Endodermal cell (in vitro differentiated cells): ENCODE measurements at places on chromosomes 16 and 17. TPM values are rescaled to one million over a fixed set of nuclear protein-coding genes. Genes with fewer than 3 reads are reported as not detected.

CIITA gene
- total RNA-seq, result not detected in 3 replicates

STXBP4 gene
- 11.5 to 18.3 TPM (median 15.5 TPM) in 3 replicates for total RNA-seq

WFDC1 gene
- total RNA-seq, result 0.14 to 0.15 TPM in 2 of 3 replicates, not detected in the other

EVI2A gene
- total RNA-seq, result not detected in 2 replicates

GNG13 gene
- not detected in 2 replicates for total RNA-seq

CRYBA1 gene
- total RNA-seq, result not detected in 3 replicates

HS3ST6 gene
- total RNA-seq, result not detected in 2 replicates

ADGRG1 gene
- total RNA-seq, result 0.64 and 1.1 TPM in 2 replicates

DNA sequence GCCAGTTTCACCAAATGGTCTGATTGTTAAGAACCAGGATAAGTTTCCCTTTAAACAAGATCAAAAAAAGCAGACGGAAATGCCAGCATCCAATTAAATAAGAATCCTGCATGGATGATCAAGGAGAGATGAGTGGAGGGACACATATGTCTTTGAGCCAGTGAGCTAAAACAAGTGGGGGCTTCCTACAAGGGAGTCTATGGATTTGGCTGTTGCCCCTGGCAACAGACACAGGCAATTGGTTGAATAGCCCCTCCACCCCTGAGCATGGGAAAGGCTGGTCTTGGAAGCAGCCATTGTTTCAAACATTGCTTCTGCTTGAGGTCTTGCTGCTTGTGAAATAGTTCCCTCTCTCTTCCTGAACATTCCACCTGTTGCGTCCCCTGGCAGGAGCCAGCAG lies 374.7 kb upstream of the ERCC4 start:
- DNase-seq, result peak; percentile 39

DNA sequence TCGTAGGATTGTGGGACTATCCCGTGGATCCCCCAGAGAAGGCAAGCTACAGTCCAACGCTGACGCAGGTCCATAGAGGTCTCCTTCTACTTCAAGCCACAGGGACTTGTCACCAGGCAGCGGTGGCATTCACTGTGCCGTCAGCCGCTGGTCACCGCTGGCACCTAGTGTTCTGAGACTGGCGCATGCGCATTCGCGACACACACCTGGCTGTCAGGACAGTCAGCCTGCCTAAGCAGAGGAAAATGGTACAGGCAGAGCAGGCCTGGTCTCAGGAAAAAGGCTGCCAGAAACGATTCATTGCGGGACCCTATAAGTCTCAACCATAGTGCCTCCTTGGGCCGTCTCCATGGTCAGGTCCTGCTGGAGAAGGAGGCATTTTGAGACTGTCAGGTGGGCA lies 138.0 kb upstream of the WSB1 start:
- no peak for DNase-seq

- no peak for DNase-seq
Measured at GRCh38 chr16:82655720-82656490, 29.1 kb downstream of the CDH13 start.

GRCh38 chr16:66273644-66274334 lies 92.7 kb upstream of the CDH5 start:
- peak; percentile 77 for DNase-seq

DNA sequence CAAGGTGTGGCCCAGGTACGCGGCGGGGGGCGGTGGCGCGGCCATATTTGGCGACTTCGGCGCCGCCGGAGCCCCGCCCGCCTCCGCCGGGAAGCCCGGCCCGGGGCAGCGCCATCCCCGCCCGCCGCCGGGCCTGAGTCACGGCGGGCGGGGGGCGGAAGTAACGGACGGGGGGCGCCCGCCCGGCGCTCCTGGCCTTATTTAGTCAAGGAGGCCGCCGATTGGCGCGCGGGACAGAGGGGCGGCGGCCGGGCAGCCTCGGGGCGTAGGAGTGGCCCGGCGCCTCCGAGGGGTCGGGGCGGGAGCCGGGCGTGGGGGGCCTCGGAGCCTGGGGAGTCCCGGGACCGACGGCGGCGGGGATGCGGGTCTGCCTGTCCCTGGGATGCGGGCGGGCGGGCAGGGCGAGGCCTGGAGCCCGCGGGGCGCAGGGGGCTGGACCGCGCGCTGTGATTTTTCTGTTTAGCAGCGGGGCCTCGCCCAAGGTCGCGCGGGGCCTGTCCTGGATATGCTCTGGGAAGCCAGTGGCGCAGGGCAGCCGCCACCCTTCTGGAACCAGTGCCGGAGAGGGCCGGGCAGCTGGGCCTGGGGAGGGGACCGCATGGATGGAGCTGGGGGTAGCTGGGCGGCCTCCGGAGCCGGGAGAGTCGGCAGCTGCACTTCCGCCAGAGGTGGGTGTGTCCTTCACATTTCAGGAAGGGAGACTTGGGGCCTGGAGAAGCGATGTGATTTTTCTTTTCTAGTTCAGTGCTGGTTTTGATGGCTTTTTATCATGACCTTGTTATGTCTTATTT lies 2.3 kb upstream of the ACTG1 start:
- peak; percentile 96 for DNase-seq

GRCh38 chr17:74249590-74250270 lies 24.3 kb upstream of the DNAI2 start:
- DNase-seq, result no peak

GRCh38 chr16:750485-750884 lies 9.7 kb upstream of the CIAO3 start:
- no peak for DNase-seq

DNA sequence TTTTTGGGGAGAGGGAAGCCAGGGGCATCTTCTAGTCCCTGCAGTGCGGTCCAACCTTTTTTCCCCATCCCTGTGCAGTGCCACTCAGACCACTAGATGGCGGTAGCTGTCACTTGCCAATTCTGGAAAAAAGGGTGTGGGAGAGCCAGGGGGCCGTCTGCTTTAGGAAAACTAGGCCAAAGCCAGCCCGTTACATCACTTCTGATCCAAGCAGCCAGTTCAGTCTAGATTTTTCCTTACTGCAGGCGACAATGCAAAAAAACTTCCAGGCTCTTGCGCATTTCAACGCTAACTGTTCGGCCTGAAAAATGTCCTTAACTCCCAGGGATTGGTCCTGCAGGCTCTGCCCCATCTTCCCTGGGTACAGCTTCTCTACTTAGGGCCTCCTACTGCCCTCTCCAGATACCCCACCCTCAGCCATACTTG lies 69.2 kb upstream of the CES5A start:
- DNase-seq, result peak; percentile 92

DNA sequence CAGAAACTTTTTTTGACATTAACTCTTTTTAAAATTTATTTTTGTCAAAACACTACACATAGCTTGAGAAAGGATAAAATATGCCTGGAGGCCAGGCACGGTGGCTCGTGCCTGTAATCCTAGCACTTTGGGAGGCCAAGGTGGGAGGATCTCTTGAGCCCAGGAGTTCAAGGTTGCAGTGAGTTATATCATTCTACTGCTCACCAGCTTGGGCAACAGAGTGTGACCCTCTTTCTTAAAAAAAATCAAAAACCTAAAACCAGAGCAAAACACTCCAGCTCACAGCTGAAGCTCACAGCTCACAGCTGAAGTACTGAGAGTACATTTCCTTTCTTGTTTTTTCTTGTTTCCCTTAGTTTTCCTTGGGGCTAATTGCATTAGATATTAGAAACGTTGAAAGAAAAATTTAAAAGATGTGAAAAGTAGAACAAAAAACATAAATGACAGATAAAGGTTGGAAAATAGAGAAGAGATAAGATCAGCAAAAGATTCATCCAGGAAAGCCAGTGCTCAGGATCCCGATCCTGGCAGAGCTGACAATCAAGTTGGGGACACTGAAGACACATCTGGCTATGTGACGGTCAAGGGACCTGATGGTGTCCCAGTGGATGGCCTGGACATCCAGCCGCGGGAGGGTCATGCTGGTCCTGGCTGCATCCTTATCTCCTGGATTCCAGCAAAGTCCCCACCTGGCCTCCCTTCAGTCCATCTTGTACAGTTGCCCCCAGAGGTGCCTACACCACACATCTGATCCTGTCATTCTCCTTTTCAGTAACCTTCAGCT lies 9.8 kb downstream of the CHST6 start:
- DNase-seq, result no peak

DNA sequence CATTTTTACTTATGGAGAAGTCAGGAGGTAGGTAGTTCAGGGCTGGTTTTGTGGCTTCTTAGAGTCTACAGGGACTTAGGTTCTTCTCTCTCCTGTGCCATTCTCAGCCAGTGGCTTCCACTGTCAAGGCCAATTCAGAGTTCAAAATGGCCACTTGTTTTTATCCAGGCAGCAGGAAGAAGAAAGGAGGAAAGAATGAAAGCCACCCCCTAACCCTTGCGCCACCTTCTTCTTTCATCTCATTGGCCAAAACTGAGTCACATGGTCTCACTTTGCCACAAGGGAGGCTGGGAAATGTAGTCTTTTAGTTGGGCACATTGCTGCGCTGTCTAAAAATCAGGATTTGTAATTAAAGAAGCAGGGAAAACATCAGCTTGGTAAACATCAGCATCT lies 60.8 kb upstream of the MED9 start:
- DNase-seq, result peak; percentile 86

GRCh38 chr16:81547194-81547938 lies 102.8 kb downstream of the CMIP start:
- DNase-seq, result no peak

DNA sequence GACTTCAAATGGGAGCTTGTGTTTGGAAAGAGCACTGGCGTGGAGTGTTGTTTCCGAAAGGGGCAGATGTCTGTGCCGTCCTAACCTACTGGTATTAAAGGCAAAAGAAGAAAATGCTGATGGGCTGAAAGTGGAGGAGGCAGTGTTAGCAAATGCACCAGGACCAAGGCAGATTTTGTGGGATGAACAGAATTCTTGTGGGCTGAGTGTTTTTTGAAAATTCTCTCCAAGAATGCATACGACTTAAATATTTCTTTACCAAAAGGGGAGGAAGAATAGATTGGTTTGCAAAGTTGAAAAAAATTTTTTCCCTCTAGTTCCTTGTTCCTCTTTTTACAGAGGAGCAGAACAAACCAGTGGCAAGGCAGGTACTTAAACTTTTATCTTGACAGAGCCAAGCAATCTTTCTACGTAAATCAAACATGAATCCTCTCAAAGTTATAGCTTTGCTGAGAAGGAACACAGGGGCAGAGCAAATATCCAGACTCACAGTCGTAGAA lies 16.8 kb downstream of the MARCHF10 start:
- DNase-seq, result peak; percentile 28

- DNase-seq, result no peak
Measured at GRCh38 chr16:67445441-67445912, 14.6 kb downstream of the HSD11B2 start.

- DNase-seq, result no peak
Measured at GRCh38 chr16:72404299-72404698, 232.3 kb upstream of the PMFBP1 start.

DNA sequence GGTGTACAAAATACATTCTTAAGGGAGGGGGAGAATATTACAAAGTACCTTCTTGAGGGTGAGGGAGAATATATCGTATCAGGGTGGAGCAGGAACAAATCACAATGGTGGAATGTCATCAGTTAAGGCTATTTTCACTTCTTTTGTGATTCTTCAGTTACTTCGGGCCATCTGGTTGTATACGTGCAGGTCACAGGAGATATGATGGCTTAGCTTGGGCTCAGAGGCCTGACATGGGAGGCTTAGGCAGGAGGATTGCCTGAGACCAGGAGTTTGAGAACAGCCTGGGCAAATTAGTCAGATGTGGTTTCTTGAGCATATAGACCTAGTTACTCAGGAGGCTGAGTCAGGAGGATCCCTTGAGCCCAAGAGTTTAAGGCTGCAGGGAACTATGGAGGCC lies 13.1 kb downstream of the ODAD4 start:
- no peak for DNase-seq

- DNase-seq, result peak; percentile 88
Measured at GRCh38 chr17:49365667-49366066, 3.6 kb upstream of the ZNF652 start.

DNA sequence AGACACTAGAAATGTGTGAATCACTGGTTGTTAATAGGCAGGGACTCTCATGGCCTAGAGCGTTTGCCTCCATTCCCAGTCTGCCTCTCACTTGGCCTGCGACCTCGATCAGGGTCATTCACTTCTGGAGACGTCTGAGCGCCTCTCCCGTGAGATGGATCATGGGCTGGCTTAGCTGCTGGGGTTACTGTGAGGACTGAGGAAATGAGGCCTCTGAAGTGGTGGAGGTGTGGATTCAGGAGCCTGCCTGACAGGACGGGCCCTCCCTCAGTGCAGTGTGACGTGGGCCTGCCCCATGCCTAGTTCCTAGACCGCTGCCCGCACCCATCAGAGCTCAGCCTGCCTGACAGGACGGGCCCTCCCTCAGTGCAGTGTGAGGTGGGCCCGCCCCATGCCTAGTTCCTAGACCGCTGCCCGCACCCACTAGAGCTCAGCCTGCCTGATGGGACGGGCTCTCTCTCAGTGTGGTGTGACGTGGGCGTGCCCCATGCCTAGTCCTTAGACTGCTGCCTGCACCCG lies 61.9 kb downstream of the BANP start:
- DNase-seq, result peak; percentile 37

DNA sequence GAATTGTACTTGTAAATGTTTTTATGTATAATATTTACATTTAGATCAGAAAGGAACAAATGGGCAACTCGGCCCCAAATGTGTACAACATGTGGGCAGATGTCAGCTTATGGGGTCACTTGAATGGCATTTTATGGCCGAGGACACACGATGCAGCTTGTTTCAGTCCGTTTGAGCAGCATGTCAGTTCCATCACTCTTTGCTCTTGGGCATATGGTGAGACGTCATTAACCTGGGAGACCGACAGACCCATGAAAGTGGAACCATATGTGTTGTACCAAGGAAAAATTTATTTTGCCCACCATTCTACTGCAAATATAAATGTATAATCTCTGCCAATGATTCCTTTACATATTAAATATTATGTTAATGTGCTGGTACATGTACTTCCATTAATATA lies 561.9 kb upstream of the SOX9 start:
- no peak for DNase-seq

- DNase-seq, result peak; percentile 88
Measured at GRCh38 chr16:56637814-56638750, at the start of gene MT1A. Gene MT1A (plus strand): TSS chr16:56638666. CDS start chr16:56638739, 73 bp downstream.

- no peak for DNase-seq
Measured at GRCh38 chr17:42514279-42514678, 21.8 kb upstream of the NAGLU start.

DNA sequence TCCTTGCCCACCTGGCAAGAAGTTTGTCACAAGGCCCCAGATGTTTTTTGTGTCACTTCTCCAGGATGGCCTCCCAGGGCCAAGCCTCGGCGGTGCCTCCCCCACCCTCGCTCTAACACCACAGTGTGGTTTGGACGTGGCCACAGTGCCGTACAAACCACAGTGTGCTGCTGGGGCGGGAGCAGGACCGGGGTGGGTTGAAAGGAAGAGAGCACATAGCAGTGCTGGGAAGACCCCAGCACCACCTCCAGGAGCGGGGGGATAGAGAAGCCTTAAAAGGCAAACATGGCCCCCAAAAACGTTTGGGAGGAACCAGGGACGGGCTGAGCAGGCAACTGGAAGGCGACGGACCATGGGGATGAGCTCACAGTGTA lies 5.0 kb upstream of the BCL6B start:
- peak; percentile 45 for DNase-seq
